NCI-H1105 treated with DMSO at 0.1 percent for 48 hours (cell line): ENCODE measurements at places on chromosomes 1 and 21.

- no peak for DNase-seq
These were observed 41.3 kb upstream of the CFHR3 start for GRCh38 chr1:196733091-196733970.

DNA sequence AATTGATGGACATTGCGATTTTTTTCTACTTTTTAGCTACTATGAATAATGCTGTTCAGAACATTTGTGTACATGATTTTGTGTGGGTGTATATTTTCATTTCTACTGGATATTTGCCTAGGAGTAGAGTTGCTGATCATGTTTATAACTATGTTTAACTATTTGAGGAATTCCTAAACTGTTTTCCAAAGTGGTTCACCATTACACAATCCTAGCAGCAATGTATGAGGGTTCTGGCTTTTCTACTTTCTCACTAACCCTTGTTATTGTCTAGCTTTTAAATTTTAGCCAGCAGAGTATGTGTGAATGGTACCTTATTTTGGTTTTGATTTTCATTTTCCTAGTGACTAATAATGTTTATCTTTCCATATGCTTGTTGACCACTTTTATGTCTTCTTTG is 86.2 kb downstream of the ATG4C start:
- DNase-seq = no peak

- peak; percentile 20 for DNase-seq
These were observed 24.6 kb upstream of the OVAAL start for GRCh38 chr1:180534214-180534613.

DNA sequence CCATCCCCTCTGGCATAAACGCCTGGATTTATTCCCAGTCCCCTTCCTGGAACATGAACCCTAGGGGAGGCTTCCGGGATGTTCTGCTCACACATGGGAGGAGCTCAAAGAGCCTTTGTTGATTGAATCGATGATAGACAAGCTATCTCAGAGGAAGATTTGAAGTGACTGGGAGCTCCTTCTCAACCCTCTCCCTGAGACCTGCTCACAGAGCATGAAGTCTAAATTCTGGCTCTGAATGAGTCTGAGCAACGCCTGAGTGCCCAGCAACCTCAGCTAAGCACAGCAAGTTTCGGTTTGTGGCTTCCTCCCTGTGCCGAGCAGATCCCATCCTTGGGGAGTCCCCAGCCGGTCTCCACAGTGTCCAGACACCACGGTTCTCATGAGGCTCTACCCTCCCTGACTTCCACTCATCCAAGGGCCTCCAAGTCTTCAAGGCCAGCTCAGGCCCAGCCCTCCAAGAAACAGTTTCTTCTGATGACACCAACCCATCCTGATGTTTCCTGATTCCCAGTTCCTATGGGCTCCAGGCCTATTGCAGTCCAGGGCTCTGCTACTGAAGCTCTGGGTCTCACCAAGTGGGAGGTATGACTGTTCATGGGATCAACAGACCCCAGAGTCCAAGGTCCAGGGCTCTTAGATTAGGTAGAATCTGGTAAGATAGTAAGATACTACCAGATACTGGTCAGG is 190.8 kb downstream of the DYRK1A start:
- no peak for DNase-seq

- no peak for DNase-seq
These were observed 92.0 kb downstream of the MAST2 start for GRCh38 chr1:45895406-45895805.

- no peak for DNase-seq
These were observed 79.7 kb downstream of the SCMH1 start for GRCh38 chr1:41162441-41162840.

- no peak for DNase-seq
These were observed 11.9 kb downstream of the MEF2D start for GRCh38 chr1:156488566-156489165.

DNA sequence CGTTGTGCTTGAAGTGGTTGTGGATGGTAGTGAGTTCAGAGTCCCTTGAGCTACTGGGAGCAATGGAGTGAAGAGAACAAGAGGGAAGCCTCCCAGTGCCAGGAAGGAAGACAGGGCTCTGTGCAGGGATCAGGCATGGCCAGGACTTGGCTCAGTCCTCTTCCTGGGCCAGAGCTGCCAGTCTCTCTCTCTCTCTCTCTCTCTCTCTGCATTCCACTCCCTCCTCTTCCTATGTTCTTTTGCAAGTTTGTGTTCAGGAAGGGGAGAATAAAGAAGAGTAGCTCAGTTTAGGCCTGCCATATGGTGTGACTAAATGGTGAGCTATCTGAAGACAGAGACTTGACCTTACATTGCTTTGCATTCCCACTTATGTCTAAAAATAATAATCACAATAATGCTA is 20.5 kb upstream of the RPTN start:
- DNase-seq = no peak

DNA sequence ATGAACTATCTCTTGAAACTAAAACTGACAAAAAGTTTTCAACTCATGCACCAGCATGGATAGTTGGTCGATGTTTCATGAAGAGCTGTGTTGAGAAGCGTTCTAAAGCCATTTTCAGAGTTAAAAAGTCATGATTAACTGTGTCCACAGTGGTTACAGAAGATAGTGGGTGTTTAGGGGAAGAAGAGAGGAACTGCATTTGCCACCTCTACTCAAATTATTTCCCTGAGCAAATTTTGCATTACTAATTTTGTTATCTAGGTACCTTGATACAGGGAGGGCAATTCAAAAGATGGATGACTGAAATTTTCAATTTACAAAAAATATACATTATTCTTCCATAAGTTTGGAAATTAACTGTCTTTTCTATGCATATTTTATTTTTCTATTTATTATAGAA is 15.5 kb downstream of the SAMSN1 start:
- no peak for DNase-seq

DNA sequence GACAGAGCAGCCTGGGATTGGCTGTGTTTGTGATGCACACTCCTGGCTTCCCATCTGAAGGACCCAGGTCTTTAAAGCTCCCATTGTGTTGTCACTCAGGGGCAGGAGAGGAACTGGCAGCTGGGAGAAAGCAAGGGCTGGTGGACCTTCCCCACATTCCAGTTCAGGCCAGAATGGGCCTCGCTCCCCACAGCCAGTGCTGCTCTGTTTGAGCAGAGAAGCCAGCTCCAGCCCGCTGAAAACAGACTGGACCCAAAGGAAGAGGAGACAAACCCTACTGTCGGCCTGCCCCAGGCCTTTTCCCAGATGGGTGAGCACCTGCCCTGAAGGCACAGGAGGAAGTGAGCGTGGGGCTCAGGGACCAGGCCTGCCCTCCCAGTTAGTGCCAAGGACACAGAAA is 499.4 kb downstream of the NPHP4 start:
- DNase-seq = no peak

DNA sequence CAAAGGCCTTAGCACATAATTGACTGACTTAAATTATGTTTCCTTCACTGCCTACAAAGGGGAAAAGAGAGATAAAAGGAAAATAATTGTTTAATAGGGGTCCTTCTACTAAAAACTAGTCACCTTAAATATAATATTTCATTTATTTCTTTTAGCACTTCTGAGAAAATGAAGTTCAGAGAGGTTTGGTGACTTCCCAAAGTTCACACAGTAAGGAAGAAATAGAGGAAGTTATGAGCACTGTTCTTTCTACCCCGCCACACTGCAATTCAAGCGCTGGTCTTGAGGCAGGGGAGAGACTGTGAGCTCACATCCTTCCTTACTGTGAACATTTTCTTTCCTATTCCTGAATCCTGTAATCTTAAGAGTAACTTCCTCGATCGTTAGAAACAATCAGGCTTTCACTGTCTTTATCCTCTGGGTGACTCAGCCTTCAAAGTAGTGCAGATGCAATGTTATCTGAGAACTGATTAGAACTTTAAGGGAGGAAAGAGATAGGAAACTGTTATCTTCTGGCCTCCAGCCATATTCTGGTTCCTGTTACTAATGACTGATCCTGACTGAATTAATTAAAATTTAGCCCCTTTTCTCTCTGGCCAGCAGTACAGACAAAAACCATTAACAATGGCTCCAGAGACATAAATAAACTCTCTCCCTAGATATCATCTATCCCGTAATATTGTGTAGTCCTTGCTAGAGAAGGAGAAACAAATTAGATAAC is 6.8 kb downstream of the RGS5 start:
- no peak for DNase-seq

- no peak for DNase-seq
These were observed 683 bp upstream of the ZNF436 start for GRCh38 chr1:23370330-23370708.

- no peak for DNase-seq
These were observed 133.4 kb downstream of the DMRTB1 start for GRCh38 chr1:53592521-53592982.

- no peak for DNase-seq
These were observed 2.5 kb upstream of the PCBP3 start for GRCh38 chr21:45640888-45641479.

DNA sequence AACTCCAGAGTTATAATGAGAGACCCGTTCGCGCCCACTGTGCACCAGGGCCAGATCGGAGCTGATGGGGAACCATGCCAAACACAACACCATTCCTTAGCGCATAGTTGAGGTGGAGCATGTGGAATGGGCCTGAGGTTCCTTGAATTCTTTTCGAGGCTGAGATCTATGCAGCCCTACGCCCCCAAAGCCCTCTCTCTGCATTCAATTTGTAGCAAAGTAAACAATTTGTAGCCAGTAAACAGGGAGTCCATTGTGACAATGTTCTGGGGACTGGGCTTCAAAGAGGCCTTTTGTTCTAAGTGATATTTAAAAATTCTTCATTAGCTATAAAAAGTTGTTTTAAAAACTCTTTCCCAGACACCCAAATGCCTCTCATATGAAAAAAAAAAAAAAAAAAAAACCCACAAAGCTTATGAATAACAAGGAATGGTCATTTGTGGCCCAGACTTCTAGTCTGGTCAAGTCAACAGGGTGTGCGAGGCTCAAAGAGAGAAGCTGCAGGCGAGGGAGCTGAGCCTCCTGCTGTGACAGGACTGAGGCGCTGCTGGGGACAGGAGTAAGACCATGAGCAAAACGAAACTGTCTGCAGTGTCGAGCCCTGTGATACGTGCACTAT is 30.6 kb upstream of the KCNE2 start:
- DNase-seq = no peak

GRCh38 chr1:115729756-115730155 is 38.8 kb downstream of the CASQ2 start:
- DNase-seq = no peak

DNA sequence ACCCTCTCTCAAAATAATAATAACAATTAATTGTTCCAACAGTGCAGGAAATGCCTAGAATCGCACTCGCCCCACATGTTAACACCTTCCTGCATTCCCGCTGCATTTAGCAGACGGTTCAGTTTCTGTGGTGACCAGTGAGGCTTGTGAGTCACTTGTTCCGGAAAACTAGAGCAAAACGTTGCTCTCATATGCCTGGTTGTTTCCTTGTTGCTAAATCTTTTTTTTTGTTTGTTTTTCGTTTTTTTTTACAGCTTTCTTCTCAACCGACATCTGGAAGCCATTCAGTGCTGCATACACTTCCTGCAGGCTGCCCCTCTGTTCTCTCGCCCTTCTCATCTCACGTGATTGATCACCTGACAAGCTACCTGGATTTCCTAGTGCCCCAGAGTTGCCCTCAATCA is 56.9 kb upstream of the TMPRSS2 start:
- DNase-seq = no peak

- DNase-seq = no peak
These were observed 54.8 kb upstream of the CD34 start for GRCh38 chr1:207965392-207966387.

GRCh38 chr1:201536558-201536957 is 2.4 kb upstream of the NAV1 start:
- no peak for DNase-seq

- no peak for DNase-seq
These were observed 2.7 kb downstream of the VCAM1 start for GRCh38 chr1:100722221-100722620.

DNA sequence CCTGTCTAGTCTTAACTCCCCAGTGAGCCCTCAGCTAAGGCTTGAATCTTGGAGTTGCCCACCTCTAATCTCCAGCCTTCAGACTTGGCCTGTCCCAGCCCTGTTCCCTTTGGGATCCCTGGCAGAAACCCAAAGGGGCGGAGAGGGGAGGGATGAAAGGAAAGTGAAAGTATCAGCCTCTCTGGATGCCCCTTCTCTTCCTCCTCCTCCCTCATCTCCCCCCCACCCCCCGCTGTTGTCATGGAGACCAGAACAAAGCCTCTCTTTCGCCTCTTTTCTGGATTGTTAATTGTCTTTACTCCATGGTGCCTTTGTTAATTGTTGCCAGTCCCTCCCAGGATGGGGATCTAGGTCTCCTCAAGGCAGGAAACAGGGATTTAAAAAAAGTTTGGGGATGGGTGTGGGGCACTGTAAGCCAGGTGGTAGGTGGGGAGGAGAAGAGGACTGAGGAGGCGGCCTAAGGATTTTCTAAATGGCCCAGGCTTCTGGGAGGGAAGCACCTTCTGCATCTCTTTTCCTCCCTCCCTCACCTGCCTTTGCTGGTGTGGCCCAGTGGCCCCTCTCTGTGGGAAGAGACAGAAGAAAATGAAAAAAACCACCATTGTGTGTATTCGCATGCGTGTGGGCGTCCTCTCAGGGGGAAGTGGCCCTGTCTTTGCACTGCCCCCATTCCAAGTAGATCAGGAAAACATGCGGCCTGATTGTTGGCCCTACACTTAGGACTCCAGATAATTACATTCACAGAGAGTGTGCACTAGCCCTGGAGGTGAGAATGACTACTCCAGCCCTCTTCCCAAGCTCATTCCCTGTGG is 7.5 kb upstream of the SOX13 start:
- peak; percentile 30 for DNase-seq

DNA sequence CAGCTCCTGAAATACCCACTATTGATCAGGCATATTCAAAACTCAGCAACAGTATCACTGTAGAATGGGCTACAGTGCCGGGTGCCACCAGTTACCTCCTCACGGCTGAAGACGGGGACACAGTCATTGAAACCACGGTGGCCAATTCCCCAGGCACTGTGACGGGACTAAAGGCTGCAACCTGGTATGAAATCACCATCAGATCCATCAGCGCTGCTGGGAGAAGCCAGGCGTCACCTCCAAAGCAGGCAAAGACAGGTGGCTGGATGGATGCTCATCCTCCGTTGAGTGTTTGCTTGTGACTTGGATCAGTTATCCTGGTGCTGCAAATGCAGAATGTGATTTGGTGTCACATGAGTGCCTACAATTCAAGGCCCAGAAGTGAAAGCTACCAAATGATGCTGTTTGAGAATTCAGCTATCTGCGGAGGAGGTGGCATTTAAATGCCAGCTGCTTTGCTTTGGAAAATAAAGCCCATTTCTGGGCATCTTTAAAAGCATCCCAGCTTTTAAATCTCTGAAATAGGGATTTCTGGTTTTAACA is 5.1 kb downstream of the FNDC7 start:
- no peak for DNase-seq

DNA sequence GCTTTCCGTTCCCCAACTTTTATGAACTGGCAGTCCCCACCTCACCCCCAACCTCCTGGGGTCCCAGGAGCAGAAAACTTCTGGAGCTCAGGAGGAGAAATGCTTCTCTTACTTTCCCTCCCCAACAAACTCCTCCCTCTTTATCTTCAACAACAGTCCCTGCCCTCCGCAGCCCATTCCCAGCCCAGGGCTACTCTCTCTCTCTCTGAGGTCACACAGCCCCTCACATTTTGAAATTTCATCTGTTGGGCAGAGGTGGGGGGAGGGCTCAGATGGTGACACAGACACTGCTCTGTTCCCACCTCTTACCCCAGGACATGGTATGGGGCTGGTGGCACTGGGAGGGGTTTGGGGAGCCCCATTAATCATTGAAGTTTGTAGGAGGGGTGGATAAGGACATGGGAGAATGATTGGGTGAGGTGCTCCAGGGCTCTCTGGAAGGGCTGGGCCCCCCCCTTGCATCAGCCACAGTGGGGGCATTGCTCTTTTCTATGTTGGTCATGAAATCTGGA is 6.0 kb downstream of the PIK3CD start:
- DNase-seq = no peak

- no peak for DNase-seq
These were observed 49.8 kb downstream of the GREM2 start for GRCh38 chr1:240562111-240562590.

- DNase-seq = no peak
These were observed 69.0 kb downstream of the IGSF21 start for GRCh38 chr1:18176619-18177018.
